NCI-H69 (cell line): ENCODE measurements at places on chromosomes 11 and 22.

GRCh38 chr11:20080032-20080685, 80.1 kb downstream of the DBX1 start:
- no peak for DNase-seq

DNA sequence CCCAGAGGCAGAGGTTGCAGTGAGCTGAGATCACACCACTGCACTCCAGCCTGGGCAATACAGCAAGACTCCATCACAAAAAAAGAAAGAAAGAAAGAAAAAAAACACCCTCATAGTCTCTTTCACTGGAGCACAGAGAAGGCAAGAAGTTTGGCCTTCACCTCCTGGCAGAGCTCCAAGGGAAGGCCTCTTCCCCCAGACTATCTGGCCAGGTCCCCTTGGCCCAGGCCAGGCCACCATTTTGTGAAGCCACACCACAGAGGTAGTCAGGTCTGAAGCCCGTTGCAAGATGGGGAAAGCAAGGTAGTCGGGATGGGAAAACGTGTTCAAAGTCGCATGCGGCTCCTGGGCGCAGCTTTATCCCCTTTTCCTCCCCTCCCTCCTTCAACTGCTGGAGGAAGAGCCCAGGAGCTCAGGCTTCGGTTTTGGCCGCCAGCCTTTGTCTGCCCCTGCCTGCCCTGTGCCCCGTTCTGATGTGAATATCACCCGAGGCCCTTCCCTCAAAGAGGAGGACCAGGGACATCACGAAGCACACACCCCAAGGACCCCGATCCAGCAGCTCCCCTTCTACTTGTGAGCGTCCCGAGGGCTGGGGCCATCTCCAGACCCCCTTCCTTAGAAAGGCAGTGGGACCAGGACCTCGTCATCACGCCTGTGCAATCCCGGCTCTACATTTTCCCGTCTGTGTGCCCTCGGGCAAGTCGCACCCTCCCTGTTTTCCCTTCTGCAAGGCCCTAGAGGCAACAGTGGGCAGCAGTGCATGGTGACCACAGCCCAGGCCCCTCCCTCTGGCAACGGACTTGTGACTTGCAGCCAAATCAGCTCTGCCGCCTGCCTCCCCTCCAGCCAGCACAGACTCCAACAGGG, 17.7 kb downstream of the CABP7 start:
- no peak for DNase-seq

GRCh38 chr11:35650467-35650866, 12.1 kb upstream of the TRIM44 start:
- no peak for DNase-seq

- DNase-seq, result no peak
Measured at GRCh38 chr11:73510106-73510505, 87.8 kb downstream of the FAM168A start.

- DNase-seq, result no peak
Measured at GRCh38 chr22:45859231-45860161, 117.5 kb downstream of the WNT7B start.

DNA sequence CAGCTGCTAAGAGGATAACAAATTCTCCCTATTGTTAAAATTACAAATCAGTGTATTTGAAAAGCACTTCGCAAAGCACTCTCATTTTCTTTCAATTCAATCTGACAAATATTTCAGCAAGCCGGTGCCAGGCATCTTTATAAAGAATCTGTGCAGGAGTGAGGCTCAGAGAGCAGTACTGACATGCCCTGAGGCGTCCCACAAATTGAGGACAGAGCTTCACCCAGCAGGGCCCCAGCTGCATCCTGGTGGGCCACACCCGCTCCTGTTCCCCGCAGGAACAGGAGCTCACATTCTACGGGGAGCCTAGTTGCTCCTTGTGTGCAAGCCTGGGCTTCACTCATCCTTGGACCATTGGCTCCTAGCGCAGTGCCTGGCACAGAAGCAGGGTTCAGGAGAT, 60.9 kb upstream of the EIF3D start:
- peak; percentile 79 for DNase-seq

DNA sequence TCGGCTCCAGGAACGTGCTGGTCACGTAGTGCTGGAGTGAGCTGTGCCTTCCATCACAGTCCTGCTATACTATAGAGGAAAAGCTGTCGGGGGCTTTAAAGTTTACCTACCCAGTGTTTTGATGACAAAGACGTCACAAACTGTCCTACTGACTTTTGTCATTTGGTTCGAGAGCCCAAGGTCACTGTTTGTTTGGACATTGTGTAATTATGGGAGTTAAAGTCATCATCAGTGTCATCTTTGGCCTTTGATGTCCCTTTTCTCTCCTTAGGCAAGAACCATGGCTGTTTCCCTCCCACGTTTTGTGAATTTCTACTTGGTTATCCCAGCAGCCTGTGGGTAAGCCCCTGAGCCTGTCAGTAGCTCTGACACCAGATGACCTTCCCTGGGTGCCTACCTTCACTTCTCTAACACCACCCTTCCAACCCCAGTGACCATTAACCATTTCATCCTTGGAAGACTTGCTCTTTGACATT, 59.3 kb downstream of the SLC1A2 start:
- no peak for DNase-seq

GRCh38 chr11:82929121-82929520, 27.6 kb downstream of the DDIAS start:
- DNase-seq, result no peak

DNA sequence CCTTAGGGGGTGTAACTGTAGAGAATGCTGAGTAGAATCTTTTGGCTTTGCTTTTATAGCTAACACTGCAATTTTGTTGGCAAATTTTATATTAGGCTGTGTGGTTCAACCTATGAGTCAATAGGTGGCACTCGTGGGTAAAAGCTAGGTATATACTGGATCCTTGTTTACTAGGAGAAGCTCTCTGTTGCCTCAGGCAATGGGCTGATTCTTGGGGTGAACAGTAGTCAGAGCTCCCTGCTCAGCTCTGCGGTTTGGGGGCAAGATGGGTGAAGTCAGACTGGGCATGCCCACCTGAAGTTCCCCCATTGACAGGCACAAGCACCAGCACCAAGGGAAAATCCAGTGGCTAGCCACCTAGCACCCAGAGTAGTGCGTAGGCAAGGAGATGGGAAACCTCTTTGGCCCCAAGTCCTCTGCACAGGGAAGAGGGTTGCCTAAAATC, 238.7 kb downstream of the FAM181B start:
- peak; percentile 75 for DNase-seq
